ENCODE measurements at places on chromosomes 12 and 14.

DNA sequence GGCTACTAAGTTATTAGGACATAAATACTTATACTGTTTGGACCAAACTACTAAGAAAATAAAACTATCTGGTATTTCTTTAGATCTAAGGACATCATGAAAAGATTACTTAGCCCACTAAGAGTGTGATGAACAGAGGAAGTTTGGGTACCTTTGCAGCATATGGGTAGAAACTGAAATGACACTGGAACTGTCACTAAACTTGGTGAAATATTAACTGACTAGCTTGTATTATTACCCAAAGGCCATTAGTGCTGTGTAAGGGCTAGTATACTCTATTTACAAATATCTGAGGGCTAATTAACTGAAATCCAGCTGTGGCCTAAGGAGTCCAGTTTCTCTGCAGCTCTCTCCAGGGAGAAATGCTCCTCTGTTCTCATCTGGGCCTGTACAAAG, 45.5 kb downstream of the PAWR start:
- no peak for DNase-seq

- no peak for DNase-seq
Observed at GRCh38 chr14:50257732-50258131, 26.4 kb upstream of the SOS2 start.

DNA sequence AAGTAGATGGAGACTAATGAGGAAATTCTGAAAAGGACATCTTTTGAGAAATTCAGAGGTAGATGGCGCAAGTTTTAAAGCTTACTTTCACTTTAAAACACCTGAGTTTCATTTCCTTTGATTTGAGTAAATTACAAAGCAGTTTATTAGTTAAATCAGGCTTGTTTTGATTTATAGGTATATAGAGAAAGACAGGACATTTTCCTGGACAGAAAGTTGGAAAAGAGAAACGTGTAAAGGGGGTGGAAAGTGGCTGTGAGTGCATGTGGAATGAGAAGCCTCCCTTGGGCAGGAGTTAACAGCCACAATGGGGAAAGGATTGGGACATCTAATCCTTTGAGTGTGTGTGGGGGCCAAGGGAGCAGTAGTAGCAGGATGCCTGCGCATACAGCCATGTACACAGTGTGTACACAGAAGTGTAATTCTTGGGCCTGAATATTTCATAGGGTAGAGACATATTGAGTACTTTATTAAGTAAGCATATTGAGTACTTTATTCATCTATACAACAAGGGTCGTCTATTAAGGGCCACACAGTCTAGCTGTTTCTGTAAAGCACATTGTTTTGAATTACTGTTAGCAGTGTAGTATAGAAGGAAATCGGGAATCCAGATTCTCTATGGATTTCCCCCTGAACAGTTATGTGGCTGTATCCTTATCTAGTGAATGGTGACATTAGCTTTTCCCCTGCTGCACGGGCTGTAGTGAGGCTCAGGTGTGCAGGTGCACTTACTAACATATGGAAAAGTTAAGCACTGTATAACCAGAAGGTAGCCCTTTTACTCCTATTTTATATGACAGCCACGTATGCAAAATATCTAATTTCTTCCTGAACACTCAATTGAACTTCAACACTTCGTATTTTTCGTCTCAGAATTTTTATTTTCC, 19.1 kb downstream of the MARK3 start:
- DNase-seq = no peak

DNA sequence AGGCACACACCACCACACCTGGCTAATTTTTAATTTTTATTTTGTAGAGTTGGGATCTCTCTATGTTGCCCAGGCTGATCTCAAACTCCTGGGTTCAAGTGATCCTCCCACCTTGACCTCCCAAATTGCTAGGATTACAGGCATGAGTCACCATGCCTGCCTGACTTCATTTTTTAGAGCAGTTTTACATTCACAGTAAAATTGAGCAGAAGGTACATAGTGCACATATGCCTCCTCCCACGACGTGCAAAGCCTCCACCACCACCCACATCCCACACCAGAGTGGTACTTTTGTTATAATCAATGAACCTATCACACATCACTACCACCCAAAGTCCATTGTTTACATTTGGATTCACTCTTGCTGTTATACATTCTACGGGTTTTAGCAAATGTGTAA, 62.5 kb upstream of the PLEKHG3 start:
- DNase-seq = peak; percentile 31

GRCh38 chr14:71856199-71856919, 75.9 kb upstream of the RGS6 start:
- DNase-seq = no peak

DNA sequence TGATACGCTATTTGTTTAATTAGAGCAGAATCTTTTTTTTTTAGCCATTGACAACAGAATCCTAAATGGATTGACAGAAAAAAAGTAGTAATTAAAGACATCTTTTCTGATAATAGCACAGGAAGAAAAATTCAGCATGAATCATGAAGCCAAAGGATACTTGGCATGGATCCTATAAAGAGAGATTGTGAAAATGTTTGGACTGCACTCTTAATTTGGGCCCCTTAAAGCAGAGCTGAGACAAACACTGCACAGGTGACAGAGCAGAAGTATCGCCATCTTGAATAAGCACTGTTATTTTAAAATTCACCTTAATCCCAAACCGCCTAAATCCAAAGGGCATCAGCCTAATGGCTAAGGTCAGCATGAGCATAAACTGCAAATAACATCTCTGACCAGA, 48.8 kb upstream of the SEL1L start:
- DNase-seq = no peak

- DNase-seq = no peak
Observed at GRCh38 chr12:39467432-39467870, 24.5 kb upstream of the KIF21A start.

GRCh38 chr12:91774434-91774921, 371.2 kb downstream of the BTG1 start:
- DNase-seq = no peak

DNA sequence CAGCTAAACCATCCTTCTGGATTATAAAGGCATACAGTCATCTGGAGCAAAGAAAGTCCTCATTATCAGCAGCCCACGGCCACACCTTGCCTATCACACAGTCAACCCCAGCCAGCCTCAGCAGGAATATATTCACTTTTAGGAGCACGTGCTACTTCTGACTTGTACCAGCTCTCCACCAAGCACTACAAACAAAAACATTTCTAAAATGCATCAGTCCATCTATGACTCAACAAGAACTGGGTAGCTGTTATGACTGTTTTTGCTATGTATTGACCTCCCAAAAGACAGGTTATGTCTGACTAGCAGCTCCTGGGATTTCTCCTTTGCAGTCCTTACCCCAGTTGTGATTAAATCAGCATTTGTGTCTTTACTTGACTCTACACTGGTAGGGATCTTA, 31.2 kb downstream of the NUAK1 start:
- DNase-seq = no peak

DNA sequence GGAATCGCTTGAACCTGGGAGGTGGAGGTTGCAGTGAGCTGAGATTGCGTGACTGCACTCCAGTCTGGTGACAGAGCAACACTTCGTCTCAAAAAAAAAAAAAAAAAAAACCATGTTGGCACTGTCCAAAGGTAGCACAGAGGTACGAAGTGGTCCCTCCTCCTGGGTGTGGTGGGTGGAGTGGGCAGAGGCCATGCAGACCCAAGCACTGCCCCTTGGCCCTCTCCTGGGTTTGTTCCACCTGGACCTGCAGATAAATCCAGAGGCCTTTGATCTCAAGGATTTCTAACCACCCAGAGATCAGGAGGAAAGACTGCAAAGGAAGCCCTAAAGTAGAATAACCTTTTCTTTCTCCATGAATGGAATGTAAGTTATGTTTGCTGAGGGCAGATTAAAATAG, 8.7 kb upstream of the GALNT6 start:
- DNase-seq = no peak

DNA sequence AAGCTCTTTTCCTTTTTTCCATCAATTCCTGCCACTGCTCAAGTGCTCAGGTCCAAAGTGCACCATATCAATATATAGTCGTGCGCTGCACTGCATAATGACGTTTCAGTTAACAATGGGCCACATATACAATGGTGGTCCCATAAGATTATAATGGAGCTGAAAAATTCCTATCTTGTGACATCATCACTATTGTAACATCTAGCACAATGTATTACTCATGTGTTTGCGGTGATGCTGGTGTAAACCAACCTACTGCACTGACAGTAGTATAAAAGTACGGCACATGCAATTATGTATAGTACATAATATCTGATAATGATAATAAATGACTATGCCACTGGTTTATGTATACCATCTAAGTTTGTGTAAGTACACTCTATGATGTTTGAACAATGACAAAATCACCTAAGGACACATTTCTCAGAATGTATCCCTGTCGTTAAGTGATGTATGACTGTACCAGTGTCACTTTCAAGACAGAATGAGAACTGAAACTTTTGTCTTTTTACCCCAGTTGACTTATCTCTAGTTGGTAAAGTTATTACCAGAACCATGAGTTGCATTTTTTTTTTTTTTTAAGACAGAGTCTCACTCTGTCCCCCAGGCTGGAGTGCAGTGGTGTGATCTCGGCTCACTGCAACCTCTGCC, 53.7 kb upstream of the INSM2 start:
- no peak for DNase-seq

- DNase-seq = no peak
Observed at GRCh38 chr12:4312251-4312650, 8.8 kb upstream of the TIGAR start.

DNA sequence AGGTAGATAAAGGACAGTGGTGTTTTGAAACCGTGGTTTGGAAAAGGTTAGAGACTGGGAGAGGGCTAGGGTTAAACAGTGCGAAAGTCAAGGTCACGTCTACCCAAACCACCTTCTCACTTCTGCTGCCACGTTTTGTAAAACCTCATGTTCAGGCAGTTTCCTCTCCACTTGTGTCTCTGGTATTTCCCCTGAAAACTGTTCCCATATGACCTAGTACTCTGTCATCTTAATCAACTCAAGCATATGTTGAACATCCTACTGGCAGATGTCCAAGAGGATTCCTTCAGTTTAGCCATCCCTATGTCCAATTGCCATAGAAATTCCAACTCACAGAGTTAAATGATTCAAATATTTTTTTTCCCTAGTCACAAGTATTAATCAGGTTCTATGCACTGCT, 17.4 kb downstream of the CLEC4C start:
- no peak for DNase-seq

GRCh38 chr14:35669782-35670181, 135.8 kb downstream of the INSM2 start:
- DNase-seq = no peak

DNA sequence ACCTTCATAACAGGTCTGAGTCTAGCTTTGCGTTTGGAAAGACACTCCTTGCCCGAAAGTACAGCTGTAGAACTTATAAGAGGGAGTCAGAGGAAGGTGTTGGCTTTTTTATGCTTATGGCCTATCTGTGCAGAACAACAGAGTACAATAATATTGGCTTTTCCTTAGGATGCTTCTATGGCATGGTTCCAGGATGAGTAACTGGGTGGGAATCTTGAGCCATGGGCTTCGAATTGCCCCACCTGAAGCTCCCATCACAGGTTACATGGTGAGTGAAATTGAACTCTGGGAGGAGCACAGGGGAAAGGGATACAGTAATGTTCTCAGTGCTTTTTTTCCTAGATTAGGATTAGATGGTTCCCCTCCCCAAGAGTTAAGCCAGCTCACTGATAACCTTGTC, 13.0 kb downstream of the PARP2 start:
- no peak for DNase-seq

- no peak for DNase-seq
Observed at GRCh38 chr12:53115112-53115890, 12.0 kb downstream of the SOAT2 start.

DNA sequence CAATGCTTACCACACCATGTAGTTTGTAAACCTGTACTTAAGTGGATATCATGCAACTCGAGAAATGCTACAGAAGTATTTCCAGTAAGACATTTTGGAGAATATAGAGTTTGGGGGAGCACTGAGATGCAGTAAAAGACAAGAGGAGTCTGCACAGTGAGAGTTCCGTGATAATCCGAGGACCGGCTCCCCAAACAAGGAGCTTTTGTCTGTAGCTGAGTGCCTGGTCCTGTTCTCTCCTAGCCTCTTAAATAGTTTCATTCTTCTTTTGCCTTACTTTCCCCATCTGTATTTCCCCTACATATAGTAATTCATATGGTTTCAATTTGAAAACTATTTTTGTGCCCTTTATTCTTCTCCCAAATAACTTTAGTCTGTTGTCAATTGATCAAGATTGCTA, 364.1 kb downstream of the EGLN3 start:
- no peak for DNase-seq

DNA sequence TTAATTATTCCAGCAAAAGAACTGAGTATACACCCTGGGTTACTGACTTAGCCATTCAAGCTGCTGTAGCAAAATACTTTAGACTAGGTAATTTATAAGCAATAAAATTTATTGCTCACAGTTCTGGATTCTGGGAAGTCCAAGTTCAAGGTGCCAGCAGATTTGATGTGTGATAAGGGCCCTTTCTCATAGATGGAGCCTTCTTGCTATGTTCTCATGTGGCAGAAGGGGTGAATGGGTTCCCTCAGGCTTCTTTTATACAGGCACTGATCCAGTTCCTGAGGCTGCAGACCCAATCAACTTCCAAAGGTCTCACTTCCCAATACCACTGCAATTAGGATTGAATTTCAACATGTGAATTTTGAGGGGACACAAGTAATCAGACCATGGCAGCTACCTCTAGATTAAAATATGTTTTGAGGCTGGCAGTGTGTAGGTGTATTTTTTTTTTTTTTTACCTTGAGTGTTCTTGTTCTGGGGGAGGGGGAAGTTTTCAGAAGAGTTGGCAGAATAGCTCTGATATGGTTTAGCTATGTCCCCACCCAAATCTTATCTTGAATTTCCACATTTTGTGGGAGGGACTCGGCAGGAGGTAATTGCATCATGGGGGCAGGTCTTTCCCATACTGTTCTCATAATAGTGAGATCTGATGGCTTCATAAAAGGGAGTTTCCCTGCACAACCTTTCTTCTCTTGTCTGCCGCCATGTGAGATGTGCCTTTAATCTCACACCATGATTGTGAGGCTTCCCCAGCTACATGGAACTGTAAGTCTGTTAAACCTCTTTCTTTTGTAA, 178.2 kb downstream of the RASSF9 start:
- DNase-seq = no peak

DNA sequence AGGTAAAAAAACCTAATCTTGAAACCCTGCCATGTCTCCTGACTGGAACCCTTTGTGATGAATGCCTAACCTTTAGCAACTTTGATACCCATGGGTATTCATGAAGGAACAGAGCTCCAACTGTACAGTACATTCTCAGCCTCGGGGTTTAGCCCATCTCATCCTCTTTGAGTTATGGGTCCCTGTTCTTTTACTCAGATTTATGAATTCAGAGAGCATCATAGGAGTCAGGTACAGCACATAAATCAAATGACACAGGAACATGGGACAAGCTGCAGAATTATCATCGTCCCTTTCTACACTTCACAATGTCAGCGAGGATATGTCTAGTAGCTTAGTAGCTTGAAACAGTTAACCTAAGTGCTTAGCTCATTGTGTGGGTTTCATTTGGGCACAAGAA, 527.4 kb downstream of the NOVA1 start:
- DNase-seq = no peak
